ENCODE measurements at places on chromosomes 1 and 21.

DNA sequence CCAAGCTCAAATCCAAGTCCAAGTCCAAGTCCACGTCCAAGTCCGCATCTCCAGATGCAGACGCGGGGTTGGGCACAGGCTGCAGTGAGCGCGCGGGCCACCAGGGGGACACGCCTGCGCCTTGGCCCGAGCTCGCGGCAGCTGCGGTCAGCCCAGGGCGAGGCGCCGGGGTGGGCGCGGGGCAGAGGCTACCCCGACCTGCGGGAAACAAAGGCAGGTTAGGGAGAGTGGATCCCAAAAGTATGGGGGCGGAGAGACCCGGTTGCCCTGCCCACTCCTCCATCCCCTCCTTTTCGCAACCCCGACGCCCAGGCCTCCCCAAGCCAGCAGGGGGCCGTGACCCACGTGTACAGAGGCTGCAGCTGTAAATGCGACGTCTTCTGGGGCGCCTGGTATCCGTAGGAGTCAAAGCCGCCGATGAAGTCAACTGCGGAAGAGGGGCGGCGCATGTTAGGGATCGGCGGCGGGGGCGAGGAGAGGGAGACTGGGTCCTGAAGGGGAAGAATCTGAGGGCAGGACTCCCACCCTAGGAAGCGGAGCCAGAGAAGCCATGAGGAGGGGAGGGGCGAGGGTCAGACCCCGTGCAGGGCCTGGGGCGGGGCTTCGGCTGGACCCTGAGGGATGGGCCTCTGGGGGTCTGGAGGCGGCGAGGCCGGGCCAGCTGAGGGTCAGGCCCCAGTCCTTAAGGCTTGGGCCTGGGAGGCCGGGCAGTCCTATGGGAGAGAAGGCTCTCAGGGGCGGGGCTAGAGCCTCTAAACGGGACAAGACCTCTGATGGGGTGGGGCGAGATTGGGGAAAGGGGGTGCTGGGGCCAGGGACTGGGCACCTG is 58.0 kb downstream of the NKAIN1 start:
- DNase-seq: peak; percentile 13

DNA sequence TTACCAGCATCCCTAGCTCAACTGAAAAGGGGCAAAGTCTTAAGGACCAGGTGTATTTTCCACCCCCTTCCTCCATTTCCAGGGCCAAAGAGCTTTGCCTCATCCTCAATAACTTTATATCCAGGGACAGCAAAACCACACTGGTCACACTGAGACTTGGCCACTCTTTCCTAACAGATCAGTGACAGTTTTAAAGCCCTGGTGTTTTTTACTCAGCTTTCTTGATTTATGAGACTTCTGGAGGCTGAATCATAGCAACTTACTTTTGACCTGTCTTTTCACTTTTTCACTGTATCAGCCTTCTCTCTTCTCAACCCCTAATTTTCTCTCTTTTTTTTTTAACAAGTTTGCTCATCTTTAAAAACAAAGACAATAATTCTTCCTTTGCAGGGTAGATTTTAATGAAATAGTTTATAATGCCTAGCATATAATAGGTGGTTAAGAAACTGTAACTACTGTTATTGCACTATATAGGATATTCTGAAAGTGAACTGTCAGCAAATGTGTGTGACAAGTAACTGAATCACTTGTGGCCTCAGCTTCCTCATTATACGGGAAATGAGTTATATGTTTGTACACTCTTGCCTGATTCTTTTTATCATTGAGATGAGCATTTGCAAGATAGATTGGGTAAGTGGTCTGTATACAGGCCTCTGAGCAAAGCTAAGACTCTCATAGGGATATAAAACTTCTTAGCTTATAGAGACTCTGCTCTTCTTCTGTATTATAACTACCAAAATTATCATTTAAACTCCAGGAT is 19.7 kb upstream of the DYNLT5 start:
- no peak for DNase-seq

GRCh38 chr1:91811363-91812025 is 74.5 kb downstream of the TGFBR3 start:
- DNase-seq: no peak

GRCh38 chr1:161890574-161890973 is 124.5 kb downstream of the ATF6 start:
- DNase-seq: no peak

DNA sequence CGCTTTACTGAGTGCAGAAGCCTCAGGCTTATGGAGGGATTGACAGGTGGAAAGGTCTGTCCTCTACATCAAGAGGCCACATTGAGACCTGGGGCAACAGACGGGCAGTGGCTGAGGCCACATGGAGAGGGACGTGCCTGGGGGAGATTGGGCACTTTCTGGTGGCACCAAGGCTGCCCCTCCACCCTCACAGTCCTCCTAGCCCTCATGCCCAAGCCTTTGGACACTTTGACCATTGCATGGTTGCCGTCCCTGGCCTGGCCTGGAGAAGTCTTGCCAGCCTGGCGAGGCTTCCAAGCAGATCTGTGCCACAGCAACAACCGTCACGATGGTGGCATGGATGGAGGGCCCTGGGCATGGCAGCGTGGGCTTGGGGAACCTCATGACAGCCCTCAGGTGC is 192.1 kb upstream of the VAMP3 start:
- no peak for DNase-seq

DNA sequence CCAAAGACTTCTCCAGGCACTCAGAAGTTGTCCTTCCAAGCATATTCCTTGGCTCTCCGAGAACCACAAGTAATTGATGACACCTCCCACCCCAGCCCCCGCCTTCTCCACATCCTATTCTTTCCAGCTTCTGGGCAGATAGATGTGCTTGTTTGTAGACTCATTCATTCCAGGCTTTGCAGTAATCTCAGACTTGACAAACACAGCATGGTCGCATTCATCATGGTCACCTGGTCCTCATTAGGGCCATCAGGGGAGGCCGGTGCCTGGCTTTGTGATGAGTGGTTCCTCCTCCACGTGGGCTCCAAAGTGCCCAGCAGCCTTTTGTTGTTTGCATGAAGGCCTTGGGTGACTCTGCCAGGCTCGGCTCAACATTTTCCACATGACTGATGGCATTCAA is 28.5 kb upstream of the KCNE2 start:
- DNase-seq: no peak

DNA sequence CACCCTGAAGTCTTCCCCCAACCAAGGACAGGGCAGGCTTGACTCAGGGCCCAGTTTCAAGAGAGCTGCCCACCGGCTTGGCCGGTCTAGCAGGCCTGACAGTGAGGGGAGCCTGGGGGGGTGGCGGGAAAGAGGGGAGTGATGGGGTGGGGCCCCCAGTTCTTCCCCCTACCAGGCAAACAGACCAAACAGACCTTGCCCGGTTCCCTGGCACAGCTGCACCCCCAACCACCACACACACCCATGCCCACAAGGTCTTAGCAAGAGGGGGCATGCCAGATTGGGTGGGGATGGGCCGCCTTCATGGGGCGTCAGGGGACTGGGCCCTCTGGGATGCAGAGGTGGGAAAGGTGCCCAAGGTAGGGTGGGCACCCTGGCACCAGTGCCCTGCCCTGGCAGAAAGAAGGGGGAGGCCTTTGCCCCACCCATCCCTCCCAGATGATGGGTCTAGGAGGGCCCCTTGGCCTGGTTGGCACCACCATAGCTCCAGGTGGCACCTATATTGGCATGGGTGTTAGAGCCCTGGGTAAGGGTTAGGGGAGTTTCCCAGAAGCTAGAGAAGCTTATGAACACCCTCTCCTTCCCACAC is 8.9 kb downstream of the ZBTB7B start:
- no peak for DNase-seq

- DNase-seq: no peak
These were observed 105.4 kb downstream of the UBE2U start for GRCh38 chr1:64308866-64309265.

- no peak for DNase-seq
These were observed 108.8 kb downstream of the KIAA0319L start for GRCh38 chr1:35448344-35448801.

GRCh38 chr1:51000160-51000559 is 30.1 kb downstream of the CDKN2C start:
- DNase-seq: no peak

DNA sequence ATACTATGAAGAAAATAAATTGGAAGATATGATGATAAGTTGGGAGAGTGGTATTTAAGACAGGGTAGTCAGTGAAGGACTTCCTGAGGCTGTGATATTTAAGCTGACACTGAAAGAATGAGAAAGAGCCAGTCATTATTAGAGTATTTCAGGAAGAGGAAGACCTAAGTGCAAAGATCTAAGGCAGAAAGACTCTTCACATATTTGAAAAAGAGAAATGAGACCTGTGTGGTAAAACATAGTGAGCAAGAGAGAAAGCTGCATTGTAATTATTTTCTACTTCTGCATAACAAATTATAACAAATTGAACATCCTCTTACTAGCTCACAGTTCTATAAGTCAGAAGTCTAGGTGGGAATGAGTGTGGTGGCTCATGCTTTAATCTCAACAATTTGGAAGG is 34.6 kb upstream of the DOCK7 start:
- DNase-seq: no peak

GRCh38 chr1:243620096-243620495 is 229.9 kb downstream of the AKT3 start:
- no peak for DNase-seq

DNA sequence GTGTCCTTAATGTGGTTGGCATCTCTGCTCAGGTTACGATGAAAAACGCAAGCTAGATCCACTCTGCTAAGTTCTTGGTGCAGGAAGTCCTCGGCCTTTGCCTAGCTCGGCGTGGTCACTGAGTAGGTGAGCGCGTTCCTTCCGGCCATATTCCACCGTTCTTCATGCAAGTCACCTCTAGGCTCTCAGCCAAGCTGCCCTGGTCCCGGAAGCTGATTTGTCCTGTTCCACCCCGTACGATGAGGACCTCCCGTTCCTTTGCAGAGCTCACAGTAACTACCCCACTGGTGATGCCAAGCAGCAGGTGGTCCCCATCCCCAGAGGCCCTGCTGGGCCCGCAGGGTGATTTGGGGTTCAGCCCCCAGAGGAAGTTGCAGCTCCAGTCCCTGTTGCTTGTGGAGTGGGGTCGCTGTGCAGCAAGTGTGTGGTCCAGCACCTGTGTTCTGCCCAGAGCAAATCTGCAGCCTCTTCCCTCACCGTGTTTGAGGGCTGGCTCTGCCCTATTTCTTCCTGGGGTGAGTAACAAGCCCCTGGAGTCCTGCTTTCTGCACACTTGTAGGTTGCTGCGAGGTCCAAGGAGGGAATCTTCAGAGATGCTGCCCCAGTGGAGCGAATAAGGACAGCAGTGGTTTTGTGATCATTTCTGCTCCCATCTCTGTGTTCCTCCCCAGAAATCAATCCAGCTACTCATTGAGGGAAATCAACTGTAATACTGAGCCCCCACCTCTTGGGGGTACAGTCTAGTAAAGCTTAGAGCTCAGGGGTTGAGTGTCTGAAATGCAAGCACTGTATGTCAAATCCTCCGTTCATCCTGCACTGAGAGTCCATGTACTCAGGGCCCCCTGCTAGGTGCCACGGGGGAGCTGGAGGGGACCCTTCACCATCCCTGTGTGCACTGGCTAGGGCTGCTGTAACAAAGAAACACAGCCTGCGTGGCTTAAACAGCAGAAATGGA is 2.3 kb downstream of the UMODL1 start:
- DNase-seq: no peak

GRCh38 chr1:192272732-192273131 is 44.1 kb upstream of the RGS21 start:
- DNase-seq: no peak

DNA sequence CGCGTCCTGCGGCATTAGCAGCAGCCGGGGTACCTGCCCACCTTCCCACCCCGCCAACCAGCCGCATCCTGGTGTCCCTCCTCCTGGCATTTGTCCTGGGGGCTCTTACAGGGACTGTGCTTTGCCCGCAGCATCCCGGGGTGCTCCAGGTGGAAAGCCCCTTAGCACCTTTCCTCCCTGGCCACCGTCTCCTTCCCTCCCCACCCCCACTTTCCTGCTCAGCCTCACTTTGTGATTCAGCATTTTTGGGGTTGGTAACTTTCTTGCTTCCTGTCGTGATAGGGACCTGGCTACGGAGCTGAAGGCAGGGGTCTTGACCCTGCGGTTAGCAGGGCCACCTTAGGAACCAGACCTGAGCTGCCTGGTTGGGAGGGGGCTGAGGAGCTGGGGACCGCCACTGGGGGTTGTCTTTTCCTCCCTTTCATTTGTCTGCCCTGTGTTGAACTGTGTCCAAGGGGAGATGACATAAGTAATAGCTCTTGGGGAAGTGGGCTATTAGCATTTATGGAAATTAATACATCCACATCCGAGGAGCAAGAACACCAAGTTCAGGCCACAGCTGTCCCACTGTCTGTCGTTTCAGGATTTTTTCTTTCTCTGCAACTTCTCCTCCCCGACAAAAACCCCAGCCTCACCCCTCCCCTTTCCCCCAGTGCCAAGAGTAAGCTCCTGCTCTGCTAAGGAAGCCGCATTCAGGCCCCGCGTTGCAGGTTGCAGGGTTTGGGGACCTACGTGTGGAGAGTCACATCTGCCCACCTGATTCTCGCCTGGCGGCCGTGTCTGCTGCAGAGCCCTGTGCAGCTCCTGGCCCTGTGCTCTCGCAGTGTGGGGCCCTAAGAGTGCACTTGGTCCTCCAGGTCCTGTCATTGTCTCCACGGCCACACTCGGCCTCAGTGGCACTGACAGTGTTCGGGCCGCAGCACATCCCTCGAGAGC is 1.6 kb upstream of the NPHP4 start:
- no peak for DNase-seq

DNA sequence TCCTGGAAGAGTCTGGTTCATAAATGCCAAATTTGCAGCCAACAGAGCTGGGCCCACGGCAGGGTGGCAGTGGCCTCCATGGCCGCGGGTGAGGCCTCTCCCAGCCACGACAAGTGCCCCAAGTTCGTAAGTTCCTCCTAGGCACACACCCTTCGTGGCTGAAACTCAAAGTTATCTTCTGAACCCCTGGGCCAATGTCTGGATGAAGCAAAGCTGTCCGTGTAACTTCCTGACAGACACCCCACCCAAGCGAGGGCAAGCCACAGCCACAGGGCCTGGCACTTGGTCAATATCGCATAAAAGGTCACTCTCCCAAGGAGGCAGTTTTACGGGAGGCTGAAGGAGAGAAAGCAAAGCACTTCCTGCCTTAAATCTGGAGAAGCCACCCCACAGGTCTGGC is 27.8 kb upstream of the GPR153 start:
- no peak for DNase-seq

DNA sequence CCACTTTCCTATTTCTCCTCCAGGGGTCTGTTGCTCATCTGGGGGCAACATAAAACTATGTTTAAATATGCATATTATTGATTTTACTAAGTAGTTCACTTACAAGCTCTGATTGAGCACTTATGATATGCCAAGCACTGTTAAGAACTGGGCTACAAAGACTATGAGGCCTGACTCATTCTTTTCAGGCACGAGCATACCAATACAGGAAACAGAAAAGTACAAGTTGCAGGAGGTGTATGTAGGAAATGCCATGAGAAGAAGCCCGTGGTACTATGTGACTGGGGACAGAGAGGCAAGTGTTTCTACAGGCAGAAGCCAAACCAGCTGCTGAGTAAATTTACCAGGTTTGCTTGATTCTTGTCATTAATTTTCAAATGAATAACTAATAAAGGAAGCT is 120.4 kb upstream of the PTGFR start:
- DNase-seq: no peak

- DNase-seq: peak; percentile 87
These were observed 1784.5 kb downstream of the MRPL39 start for GRCh38 chr21:23822760-23823159.

DNA sequence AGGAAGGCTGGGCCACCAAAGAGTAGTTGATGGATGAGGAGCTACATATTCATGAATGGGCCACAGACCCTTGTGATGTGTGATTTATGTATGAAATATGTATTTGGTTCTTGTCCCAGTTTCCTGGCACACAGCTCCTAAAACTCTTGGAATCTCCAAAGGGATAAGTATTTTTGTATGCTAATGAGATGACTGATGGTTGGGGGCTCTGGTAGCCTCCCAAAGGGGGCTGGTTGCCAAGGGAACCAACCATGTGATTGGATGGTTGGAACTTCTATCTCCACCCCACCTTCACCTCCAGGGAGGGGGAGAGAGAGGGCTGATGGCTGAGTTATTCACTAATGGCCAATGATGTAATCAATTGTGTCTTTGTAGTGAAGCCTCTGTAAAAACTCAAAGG is 77.1 kb downstream of the ZNF281 start:
- DNase-seq: no peak

Measured in SHP77 treated with DMSO at 0.1 percent for 48 hours (cell line).